ENCODE measurements at places on chromosomes 16 and 17.

- DNase-seq: no peak
These were observed at the start of the genes GPS1 and RFNG for GRCh38 chr17:82051776-82052637. TSS of gene GPS1 (plus strand) at chr17:82051898. CDS start at chr17:82051932, 34 bp downstream. TSS of gene RFNG (minus strand) at chr17:82051811. CDS start at chr17:82051766, 45 bp downstream.

GRCh38 chr17:45270828-45271418 lies 9.0 kb upstream of the SPATA32 start:
- no peak for DNase-seq

- DNase-seq: no peak
These were observed 24.2 kb downstream of the SGSH start for GRCh38 chr17:80195671-80196529.

- DNase-seq: no peak
These were observed 8.1 kb upstream of the EPX start for GRCh38 chr17:58184308-58184985.

DNA sequence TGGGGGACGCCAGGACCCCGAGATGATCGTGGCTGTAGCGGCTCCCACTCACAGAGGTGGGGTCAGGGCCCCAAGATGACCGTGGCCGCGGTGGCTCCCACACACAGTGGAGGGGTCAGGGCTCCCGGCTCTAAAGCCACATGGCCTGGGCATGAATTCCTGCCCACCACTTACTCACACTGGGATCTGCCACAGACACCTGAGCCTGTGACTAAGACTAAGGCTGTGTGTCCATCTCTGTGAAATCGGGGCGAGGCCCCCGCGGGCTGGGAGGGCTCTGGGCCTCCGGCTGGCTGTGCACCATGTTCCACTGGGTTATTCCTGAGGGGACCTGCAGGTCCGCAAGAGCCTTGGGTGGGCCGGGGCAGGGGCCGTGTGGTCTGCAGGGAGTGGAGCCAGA lies 18.5 kb downstream of the ZFPM1 start:
- DNase-seq: no peak

GRCh38 chr17:82156284-82156925 lies 56.2 kb downstream of the CCDC57 start:
- DNase-seq: no peak

DNA sequence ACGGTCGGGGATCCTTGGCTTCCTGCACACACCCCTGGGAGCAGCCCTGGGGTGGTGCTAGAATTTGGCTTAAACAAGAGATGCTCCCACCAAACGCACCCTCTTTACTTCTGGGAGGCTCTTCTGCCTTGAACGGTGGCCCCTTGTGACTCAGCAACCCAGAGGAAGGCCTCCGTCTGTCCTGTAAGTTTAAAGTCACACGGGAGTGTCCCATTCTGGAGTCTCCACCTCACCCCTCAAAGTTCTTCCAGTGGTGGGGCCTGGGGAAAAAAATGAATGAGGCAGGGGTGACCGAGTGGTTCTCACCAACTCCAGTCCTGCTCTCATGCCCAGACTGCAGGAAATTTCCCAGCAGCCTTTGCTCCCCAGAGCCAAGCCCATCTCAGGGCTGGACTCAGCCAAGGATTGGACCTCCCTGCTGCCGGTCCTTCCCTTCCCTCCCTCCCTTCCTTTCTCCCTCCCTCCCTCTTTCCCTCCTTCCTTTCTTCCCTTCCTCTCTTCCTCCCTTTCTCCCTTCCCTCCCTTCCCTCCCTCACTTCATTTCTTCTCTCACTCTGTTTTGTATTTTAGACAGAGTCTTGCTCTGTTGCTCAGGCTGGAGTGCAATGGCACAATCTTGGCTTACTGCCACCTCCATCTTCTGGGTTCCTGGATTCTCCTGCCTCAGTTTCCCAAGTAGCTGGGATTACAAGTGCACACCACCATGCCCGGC lies 11.4 kb downstream of the ITGAD start:
- DNase-seq: peak; percentile 43

GRCh38 chr17:75689441-75689873 lies 22.3 kb downstream of the SAP30BP start:
- no peak for DNase-seq

GRCh38 chr16:70475054-70475871 lies 20.9 kb downstream of the FCSK start:
- no peak for DNase-seq

- DNase-seq: no peak
These were observed 3.9 kb downstream of the ITGA3 start for GRCh38 chr17:50059759-50060273.

DNA sequence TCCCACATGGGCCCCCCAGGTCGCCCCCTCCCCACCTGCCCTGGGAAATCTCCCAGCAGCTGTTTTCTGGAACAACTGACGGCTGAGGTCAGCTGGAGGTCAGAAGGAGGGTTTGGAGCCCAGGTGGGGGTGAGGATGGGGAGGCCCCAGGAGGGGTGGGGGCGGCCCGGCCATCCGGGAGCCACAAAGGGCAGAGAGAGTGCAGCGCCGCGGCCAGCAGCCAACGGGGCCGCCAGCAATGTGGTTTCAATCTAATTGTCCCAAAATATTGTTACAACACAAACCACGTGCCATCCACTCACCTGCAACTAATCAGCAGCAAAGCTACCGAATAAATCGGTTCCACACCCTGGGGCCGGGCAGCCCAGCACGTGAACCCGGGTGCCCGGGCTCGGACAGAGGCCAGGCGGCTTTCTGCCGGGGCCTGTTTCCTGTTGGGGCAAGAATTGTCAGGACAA lies 28.3 kb upstream of the SLC38A10 start:
- no peak for DNase-seq

DNA sequence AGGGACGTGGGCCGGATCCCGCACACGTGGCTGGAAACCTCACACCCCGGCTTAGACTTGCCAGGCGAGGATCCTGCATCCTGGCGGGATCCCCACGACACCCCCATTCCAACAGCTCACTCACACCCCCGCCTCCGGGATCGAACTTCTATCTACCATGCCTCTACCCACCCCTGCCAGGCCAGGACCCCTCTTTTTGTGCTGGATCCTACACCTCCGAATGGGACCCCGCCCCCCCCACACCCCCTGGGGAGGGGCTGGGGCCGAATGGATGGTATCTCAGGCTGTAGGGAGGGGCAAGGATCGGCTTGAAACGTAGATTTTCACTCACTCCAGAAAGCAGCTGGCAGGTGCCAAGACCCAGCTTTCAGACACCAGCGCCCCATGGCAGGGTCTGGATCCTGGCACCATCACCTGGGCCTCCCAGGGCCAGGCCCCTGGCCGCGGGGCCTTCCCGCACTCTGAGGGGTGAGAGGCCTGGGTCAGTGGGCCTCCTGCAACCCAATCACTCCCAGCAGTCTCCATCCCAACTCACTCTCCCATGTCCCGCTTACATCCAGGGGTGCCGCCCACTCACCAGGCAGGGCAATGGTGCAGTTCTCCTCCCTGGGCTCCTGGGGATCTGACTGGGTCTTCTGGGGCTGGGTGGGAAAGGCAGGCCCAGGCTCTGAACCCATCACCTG lies 6.7 kb downstream of the PRSS36 start:
- no peak for DNase-seq

- DNase-seq: peak; percentile 11
These were observed 54.6 kb downstream of the USP10 start for GRCh38 chr16:84754353-84754856.

GRCh38 chr16:72938795-72939164 lies 109.1 kb downstream of the ZFHX3 start:
- peak; percentile 70 for DNase-seq

- DNase-seq: no peak
These were observed 29.4 kb upstream of the PMFBP1 start for GRCh38 chr16:72201387-72201786.

DNA sequence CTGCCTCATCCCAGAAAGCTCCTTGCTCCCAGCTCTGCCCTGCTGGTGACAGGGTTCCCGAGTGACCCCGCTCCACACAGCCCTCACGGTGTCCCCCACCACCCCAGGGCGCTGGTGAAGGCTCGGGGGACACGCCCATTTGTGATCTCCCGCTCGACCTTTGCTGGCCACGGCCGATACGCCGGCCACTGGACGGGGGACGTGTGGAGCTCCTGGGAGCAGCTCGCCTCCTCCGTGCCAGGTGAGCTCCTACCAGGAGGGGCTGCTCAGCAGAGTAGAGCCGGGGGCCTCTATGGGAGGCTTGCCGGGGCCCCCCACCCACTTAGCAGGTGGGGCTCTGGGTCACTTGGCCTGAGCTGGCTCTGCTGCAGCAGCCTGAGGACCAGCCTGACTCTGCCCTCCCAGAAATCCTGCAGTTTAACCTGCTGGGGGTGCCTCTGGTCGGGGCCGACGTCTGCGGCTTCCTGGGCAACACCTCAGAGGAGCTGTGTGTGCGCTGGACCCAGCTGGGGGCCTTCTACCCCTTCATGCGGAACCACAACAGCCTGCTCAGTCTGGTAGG lies 11.2 kb downstream of the GAA start:
- DNase-seq: no peak
